ENCODE measurements at places on chromosomes 16 and 17.

DNA sequence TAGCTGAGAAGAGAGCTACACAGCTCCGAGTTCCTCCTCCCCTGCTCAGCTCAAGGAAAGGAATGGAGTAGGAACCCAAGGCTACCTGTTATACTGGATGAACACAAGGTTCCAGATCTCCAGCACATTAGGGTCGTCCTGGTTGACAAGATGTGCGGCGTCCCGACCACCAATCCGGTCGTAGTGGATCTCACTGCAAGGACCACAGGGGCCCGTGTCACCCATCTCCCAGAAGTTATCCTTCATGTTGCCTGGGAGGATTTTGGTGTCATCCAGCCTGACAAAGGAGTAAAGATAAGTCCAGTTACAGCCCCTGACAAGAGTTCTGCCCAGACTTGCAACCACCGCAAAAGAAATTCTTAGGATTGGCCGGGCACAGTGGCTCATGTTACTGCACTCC is 17.6 kb downstream of the AARS1 start:
- no peak for DNase-seq

GRCh38 chr16:57184887-57185445 is 873 bp downstream of the PSME3IP1 start:
- no peak for DNase-seq

- no peak for DNase-seq
These were observed 37.2 kb downstream of the ITGAE start for GRCh38 chr17:3763777-3764170.

DNA sequence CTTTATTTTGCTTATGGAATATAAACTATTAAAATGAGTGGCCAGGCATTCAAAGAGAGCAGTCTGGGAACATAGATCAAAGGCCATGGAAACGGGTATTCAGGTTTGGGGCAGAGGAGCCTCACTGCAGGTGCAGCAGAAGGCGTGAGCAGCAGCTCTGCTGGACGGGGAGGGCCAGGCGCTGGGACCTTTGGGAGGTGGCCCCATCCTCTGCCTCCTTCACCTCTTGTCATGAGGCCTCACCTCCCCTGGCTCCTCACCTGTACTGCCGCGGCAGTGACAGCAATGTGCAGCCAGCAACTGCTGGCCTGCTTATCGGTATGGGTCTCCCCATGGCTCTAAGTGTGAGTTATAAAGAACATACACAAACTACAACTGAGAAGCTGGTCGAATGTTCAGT is 109.4 kb downstream of the CDK5R1 start:
- no peak for DNase-seq

GRCh38 chr17:78423961-78424675 is 45.7 kb downstream of the PGS1 start:
- no peak for DNase-seq

GRCh38 chr17:51152766-51153209 is 571 bp upstream of the NME1 start:
- DNase-seq: no peak

DNA sequence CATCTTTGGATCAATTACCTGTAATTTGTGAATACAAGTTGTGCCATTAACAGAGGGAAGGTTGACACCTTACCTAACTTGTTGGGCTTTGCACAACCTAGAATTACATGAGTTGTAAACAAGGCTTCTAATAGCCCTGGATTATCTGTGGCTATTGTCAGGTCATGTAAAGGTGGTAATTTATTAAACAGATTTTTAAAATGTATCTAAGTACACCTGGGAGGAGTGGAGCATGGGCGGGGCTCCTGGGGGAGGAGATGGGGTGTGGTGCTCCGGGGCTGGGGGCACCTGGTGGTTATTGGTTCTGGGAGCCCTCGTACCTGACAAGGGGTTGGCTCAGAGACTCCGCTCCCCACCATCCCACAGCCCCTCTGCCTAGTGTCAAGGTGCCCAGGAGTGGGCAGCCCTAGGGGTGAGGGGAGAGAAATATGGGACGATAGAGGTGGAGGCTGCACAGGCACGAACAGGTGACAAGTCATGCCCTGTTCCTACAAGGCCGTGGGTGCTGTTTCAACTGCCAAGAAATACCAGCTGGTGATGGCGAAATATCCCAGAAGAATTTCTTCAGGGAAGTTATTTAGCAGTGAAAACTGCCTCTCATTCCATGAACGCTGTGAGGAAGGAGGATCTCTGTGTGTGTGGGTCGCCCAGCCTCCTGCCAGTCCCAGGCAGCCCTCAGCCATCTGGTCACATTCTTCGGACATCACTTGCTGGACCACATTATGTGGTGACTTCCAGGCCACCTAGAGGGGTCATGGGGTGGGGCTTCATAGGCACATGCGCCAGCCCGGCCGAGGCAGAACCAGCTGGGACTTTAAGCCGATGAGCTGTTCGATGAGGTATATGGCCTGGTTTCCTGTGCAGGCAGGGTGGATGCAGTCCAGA is 55.5 kb upstream of the IRX3 start:
- DNase-seq: no peak

- DNase-seq: no peak
These were observed 71.2 kb upstream of the MRTFB start for GRCh38 chr16:13999895-14000425.

GRCh38 chr16:80144191-80144590 is 396.6 kb upstream of the DYNLRB2 start:
- DNase-seq: no peak

DNA sequence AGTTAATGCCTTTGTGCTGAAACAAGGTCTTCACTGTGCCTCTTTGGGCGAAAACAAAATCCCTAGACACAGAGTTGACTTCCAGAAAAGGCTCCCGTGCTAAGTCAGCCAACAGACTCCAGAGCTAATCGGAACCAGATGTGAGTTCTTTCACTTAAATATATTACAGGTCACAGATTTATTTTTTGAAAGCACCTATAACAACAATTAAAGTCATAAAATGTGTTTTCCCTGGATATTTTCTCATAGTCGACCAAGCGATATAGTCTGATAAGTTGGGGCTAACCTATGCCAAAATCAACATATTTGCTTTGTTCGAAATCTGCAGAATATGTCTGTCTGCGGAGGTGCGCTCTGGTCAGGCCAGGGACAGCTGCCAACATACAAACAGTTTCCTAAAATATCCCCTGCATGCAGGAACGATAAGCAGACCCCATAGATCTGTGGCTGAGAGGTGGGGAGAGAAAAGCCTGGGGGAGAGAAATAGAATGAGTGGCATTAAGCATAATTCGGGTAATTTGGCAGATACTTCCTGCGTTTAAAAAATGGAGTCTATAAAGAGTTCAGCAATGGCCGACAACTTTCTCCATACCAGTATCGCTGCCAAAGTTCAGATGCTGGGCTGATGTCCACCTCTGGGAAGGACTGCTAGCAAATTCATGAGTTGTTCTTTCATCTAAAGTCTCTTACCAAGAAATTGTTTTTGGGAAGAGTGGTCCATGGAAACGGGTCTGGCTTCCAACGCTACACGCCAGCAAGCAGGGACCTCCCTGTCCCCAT is 50.8 kb upstream of the MYH10 start:
- no peak for DNase-seq

All from stimulated activated CD8-positive, alpha-beta memory T cell treated with anti-CD3 and anti-CD28 coated beads, Interleukin-4, amount 100 ng/mL, for 4 hours (primary cell).